ENCODE measurements at places on chromosomes 4 and X.

DNA sequence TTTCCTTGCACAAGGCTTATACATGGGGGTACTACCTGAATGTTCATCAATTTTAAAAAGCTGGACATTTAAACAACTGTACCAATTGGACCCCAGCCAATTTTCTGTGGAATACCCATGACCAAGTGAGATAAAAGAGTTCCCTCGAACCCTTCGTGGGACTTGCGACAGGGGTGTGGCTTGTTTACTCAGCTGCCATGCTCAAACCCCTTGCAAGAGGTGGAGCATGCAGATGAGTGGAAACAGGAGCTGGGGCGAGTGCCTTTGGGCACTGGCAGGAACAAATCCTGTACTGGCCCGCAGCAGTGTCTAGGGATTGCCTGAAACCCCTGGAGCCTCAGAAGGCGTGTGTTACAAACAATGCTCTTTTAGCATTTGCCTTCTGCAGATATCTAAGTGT lies 144.2 kb downstream of the PDHA2 start:
- no peak for DNase-seq

DNA sequence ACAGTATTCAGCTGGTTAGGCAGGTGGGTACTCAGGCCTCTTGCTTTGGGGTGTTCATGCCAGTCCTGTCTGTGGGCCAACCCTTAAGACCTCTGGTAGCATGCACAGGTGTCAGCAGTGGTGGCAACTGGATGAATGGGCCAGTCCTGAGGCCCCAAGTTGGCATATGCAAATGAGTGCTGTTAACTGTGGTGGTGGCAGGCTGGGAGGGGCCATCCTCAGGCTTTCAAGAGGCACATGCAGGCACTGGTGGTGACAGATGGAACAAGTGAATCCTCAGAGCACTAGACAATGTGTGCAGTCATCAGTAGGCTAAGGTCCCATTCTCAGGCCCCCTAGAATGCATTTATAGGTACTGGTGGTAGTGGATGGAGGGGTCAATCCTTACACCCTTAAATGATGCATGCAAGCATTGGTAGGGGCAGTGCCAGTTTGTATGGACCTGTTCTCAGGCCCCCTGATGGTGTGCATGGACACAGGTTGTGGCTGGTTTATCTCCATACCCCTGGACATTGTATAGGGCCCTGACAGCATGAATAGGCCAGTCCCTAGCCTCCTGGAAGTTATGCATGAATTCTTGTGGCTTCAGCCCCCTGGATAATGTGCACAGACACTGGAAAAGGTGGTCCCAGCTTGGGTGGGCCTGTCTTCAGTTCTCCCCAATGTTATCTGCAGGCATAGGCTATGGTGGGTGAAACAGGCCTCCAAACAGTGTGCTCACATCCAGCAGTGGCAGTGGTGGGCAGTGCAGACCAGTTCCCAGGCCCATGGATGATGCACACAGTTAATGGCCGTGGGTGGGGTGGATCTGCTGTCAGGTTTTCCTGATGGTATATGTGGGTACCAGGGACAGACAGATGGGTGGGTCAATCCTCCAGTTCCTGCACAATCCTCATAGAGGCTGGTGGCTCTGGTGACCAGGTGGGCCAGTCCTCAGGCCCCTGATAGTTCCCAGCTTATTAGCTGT lies 24.7 kb downstream of the TECRL start:
- DNase-seq: no peak

DNA sequence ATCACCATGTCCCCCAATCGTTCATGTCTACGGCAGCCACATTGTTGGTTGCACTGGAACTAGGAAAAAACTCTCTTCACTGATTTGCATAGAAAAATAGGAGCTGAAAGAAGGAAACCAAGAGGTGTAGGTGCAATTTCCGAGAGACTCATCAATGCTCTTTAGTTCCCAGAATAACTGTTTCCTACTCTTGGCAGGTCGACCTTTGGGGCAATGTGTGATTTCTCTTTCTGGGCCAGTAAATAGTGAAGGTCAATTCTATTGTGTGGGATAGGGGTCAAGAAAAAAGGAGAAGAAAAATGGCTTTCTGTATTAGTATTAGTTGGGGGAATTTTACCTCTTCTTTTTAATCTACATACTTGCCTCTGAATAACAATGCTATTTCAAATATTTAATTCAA lies 55.9 kb upstream of the PDE5A start:
- DNase-seq: no peak

DNA sequence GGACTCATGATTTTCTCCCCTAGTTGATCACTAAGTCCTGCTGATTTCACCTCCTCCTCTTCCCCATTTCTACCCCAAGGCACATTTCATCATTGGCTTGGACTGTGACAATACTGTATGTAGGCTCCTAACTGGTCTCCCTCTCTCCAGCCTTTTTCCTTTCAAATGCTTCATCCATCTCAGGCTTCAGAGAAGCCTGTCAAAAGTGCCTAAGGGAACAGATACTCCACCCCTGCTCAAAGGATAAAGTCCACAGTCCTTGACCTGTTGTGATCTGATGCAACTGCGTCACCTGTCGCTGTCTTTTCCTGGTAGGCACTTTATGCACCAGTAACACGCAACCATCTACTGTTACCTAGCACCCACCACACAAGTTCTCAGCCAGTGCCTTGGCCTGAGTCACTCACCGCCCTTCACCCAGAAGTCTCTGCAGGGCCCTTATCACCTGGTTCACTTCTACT lies 12.8 kb downstream of the SCARB2 start:
- no peak for DNase-seq

DNA sequence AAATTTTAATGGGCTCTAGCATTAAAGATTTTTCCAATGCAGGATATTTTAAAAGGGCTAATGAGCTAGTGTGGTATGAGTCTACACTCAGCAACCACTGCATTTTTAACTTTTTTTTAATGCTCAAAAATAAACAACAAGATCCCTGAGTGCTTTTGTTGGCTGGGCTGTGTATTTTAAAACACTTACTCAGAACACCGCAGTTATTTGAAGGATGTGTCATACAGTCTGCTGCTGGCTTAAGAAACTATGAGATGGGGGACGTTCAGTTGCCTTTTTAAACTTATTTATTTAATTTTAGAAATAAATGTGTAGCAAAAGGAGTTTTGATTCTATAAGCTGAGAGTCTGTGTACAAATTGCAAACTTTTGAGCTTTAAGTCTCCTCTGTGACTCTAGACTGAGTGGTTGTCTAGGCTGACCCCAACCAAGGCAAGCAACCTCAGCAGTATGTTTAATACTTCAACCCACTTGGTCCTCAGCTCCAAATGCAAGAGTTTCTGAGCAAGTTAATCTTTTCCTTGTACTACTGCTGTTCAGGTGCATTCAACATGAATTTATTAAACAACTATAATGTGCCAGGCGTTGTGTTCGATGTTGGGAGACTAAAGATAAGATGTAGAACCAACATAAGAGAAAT lies 278.6 kb upstream of the DIPK2B start:
- peak; percentile 92 for DNase-seq

DNA sequence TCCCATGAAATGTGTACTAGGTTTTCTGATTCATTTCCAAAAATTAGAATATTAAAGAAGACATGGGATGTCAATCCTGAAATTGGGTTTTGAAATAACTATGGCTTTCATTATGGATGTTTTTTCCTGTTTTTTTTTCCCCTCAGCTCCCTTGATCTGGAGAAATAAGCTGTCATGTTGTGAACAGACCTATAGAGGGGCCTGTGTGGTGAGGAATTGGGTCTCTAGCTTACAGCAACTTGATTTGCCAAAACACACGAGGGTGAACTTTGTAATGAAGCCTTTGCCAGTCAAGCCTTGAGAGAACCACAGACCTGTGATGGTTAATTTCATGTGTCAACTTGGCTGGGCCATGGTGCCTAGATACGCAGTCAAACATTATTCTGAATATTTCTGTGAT lies 2413.6 kb downstream of the PCDH7 start:
- no peak for DNase-seq

DNA sequence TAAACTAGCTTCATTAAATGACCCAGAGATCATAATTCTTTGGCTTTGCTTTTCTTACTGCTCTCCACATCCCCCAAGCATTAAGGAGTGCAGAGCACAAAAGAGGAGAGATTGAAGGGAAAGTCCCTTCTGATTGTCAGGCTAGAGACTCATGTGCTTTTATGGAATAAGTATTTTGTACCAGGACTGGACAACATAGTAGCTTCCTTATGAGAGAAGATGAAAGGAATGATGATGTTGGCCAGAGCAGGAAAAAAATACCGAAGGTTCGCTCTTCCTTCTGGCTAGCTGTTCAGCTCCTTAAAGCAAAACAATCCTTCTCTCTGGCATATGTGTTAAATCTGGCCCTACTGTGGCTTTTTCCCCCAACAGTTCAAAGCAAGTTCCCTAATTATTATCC lies 53.1 kb downstream of the HOPX start:
- no peak for DNase-seq

- no peak for DNase-seq
These were observed 79.4 kb upstream of the ADRA2C start for GRCh38 chr4:3686753-3687152.

- DNase-seq: peak; percentile 0
These were observed 1744.4 kb upstream of the ADGRL3 start for GRCh38 chr4:59455751-59456150.

- peak; percentile 62 for DNase-seq
These were observed 47.2 kb upstream of the TMEM33 start for GRCh38 chr4:41887821-41888686.

GRCh38 chrX:20567108-20567507 lies 300.4 kb upstream of the RPS6KA3 start:
- no peak for DNase-seq

DNA sequence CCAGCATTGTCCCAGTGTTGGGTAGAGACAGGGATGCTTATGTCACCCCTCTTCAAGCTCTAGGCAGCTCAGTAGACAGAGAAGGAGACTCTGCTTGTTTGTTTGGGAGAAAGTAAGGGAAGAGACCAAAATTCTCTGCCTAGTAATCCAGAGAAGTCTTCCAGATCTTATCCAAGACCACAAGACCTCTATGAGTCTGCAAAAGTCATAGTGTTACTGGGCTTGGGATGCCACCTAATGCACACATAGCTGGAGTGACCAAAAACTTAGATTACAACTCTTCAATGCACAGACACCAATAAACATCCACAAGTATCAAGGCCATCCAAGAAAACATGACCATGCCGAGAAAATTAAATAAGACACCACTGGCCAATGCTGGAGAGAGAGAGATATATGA lies 205.5 kb downstream of the UNC5C start:
- no peak for DNase-seq

DNA sequence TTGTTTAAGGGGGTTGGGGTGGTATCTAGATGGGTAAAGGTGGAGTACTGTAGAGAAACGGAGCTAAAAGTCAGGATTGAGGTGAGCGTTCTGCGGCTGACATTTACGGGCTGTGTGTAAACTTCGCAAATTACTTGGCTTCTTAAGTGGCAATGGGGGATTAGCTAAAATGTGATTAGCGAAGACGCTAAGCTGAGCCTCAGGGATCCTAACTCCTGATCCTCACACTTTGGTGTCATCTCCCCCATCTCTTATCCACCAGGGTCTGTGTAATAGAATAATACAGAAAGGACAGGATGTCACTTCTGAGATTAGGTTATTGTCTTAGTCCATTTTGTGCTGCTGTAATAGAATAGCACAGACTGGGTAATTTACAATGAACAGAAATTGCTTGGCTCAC lies 10.6 kb upstream of the FAT1 start:
- DNase-seq: no peak

- DNase-seq: no peak
These were observed 8.8 kb downstream of the ANKRD37 start for GRCh38 chr4:185405296-185405999.

- peak; percentile 53 for DNase-seq
These were observed 5.0 kb upstream of the MGST2 start for GRCh38 chr4:139660568-139661043.

DNA sequence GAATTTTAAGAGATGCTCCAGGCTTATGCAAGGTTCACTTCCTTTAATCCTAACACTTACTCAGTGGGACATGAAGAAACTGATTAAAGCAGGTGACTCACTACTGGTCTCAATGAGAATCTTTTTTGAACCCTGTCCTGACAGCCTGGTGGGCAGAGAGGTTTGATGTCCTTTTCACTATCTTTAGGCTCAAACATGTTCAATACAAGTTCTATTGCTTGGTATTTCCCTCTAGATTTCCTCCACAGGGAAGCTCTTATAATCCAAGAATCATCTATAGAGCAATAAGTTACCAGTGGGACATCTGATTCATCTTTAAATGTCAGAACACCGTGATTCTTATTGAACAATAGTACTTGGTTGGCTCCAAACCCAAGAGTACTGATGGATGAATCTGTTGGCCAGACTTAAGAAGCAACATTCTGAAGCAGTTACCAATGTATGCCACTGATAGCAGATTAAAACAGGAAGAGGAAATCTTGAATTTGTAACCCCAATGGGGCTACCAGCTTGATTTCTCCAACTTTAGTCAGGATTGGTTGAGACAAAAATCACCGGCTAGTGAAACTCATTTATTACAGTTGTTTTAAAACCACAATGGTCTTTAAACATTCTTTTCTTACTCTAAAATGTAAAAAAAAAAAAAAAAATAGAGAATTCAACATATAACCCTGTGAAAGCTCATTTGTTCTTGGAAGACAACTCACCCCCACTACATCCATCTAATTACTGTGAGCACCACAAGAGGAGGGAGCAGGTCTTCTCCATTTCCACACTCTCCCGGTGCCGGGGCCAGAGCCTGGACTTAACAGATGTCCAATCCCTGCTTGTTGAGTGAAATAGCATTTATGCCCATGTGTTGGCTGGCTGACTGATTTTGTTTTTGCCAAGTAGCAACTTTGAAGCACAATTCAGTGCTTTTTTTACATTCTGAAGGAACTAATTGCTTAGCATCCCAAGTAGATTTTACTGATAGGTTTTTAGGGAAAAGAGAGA lies 43.3 kb downstream of the FGFBP1 start:
- DNase-seq: peak; percentile 50

GRCh38 chr4:173436771-173437265 lies 37.9 kb upstream of the SCRG1 start:
- no peak for DNase-seq

GRCh38 chr4:6334203-6334887 lies 64.7 kb downstream of the WFS1 start:
- no peak for DNase-seq

DNA sequence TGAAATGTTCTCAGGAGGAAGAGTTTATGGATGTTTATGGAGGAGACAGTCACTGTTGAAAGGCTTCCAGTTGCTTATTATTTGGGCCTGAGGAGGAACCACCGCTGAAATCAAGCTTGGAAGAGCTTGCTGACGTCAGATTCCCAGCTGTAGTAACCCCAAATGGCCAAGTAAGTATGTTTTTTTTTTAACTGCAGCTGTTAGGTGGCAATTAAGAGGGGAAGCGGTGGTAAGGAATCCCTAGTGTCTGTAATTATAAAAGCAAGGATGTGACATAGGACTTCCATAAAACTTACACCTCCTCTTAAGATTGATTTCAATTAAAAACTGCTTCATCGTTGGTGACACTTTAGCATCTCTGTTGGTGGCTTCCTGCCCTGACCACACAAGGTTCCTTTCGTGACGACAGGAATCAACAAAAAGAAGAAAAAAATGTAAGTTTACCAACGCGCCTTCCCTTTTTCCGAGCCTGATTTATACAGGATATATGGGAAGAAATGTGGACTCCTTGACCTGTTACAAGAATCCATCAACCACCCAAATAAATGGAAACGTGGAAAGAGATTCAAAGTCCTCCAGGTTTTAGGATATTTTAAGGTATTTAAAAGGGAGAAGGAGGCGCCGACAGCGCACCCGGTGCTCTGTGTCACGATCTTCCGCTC lies 884 bp downstream of the RELL1 start:
- peak; percentile 53 for DNase-seq
